Activated CD8-positive, alpha-beta T cell treated with anti-CD3 and anti-CD28 coated beads, Interleukin-2, amount 10 ng/mL, durations not matched to agents 7 days and 5 days (primary cell): ENCODE measurements at places on chromosomes 7 and 10. TPM values are rescaled to one million over a fixed set of nuclear protein-coding genes. Genes with fewer than 3 reads are reported as not detected.

The HIP1 gene
- 4.1 TPM for total RNA-seq

GRCh38 chr10:116748471-116748870 is 6.1 kb upstream of the HSPA12A start:
- no peak for DNase-seq

GRCh38 chr7:5379546-5379945 is 44.1 kb downstream of the TNRC18 start:
- no peak for DNase-seq

GRCh38 chr7:32588657-32589056 is 93.4 kb downstream of the AVL9 start:
- DNase-seq: no peak
